ENCODE measurements at places on chromosomes 3 and 15.

DNA sequence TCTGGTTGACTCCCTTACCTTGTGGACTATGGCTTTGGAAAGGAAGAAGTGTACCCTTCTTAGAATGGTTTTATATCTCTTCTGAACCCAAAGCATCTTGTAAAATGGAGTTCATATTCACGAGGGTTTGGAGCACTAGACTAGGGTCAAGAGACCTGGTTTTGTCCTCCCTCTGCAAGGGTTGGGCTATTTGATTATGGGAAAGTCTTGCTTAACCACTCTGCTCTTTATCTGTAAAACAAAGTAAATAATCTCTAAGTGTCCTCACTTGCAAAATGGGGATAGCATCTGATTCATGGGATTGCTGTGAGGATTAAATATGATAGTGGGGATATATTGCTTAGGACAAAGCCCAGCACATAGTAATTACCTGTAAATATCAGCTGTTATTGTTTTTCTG, 17.9 kb upstream of the SLC2A2 start:
- DNase-seq: no peak

- DNase-seq: no peak
These were observed 3.7 kb downstream of the IQSEC1 start for GRCh38 chr3:13069495-13069894.

DNA sequence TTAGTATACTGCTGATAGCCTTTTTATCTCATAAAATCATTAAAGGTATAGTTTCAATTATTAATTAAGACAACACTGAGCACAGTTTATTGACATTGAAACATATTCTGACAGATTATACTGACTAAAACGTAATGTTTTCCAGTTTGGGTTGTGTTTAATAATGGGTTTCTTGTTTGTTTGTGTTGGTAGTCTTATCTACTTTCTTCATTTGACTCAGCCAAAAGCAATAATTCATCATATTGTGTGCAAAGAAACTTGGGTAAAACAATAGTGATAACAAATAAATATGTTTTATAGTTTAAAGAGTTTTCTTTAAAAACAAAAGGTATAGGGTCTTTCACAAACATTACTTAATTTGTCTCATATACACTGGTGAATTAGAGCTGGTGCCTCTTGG, 629.2 kb upstream of the AGTR1 start:
- no peak for DNase-seq

GRCh38 chr3:127120851-127121647, 71.9 kb upstream of the PRR23E start:
- DNase-seq: no peak

DNA sequence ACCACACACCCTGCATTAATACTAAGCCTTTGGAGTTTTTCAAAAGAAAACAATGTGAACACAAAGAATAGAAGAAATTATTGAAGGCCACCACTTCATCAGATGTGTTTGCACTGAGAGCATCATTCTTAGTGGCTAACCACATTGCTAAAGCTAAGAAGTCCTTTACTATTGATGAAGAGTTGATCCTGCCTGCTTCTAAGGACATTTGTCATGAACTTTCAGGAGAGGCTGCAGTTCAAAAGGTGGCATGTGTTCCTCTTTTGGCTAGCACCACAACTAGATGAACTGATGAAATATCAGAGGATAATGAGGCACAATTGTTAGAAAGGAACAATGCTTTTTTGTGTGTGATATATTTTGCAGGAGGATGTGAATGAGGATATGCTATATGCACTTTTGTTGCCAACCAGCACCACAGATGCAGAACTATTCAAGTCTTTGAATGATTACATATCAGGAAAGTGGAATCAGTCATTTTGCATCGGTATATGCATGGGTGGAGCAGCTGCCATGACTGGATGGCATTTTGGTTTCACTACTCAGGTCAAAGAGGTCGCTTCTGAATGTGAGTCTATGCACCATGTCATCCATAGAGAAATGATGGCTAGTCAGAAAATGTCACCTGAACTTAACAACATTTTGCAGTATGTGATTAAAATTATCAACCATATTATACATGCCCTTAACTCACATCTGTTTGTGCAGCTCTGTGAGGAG, 2.5 kb upstream of the EID1 start:
- DNase-seq: no peak

- DNase-seq: no peak
These were observed 27.9 kb upstream of the SLC30A4 start for GRCh38 chr15:45550436-45550835.

DNA sequence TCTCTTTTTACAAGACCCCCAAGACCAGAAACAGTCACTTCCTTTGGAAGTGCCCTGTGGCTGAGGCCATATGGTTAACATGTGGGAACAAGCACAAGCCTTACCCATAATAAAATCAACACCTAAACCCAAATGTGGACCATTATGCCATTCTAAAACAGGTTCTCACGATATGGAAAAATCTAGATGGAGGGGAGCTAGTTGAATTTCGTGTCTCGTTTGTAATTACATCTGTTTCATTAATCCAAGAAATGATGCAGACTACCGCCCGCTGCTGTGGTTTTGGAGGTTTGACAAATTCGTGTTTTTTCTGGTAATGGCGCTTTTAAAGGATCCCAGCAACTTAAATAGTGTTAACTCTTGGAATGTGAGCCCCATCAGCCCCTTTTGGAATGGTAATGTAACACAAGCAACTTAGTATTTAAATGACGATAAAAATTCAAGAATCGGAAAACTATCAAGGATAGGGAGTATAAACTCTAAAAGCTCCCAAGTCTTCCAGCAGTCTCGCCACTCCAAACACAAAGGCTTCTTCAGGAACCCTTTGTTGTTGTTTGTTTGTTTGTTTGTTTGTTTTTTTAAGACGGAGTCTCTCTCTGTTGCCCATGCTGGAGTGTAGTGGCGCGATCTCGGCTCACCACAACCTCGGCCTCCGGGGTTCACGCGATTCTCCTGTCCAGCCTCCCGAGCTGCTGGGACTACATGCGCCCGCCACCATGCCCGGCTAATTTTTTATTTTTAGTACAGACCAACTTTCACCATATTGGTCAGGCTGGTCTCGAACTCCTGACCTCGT, 1.1 kb downstream of the CNBP start:
- DNase-seq: no peak

DNA sequence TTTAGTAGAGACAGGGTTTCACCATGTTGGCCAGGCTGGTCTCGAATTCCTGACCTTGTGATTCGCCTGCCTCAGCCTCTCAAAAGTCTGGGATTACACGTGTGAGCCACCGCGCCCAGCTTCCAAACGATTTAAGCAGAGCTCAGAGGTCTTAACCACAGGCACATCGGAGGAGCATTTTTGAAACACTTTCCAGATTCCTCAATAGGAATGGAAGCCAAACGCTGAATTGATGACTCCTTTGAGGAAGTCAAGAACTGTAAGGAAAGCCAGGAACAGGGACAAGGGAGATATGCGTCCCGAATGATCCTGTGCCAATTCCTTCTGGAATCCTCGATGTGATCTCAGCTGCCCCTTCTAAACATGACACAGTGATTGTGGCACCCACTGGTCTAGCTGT, 40.0 kb downstream of the TRH start:
- DNase-seq: peak; percentile 7

GRCh38 chr3:63228677-63229076, 49.4 kb upstream of the SYNPR start:
- DNase-seq: peak; percentile 17

- no peak for DNase-seq
These were observed 52.3 kb upstream of the UTS2B start for GRCh38 chr3:191382661-191383060.

- no peak for DNase-seq
These were observed 29.7 kb downstream of the MRPS11 start for GRCh38 chr15:88497109-88497765.

DNA sequence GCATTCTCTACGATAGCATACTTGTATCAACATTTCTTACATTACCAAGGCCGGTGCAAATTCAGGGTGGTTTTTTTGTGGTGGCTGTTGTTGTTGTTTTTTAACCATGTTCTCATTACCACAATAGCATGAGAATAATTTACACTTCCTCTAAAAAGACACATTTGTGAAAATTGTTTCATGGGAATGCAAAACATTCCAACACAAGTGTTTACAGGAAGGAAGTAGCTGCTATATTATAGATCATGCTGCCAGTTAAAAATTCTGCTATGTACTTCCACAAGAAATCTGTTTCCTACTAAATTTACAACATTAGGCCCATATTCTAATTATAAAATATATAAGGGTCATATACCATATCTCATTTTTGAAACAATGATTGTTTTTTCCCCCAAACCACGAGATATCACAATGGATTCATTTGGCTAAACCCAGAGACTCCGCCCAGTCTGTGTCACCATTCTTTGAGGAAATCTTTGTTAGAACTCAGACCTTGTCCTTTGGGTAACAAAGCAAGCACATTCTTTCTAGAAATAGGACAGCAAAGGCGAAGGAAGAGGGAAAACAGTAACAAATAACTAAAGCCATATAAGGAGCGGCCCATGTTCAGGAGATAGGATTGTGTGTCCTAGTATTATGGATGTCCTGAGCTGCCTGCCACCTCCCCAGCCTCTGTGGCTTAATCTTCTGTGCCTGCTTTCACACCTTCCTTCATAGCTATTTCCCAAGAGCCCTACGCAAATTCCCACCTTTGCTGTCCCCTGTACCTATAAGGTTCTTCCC, 60.1 kb downstream of the UACA start:
- DNase-seq: no peak

GRCh38 chr3:25558796-25559195, 105.9 kb downstream of the TOP2B start:
- DNase-seq: no peak

DNA sequence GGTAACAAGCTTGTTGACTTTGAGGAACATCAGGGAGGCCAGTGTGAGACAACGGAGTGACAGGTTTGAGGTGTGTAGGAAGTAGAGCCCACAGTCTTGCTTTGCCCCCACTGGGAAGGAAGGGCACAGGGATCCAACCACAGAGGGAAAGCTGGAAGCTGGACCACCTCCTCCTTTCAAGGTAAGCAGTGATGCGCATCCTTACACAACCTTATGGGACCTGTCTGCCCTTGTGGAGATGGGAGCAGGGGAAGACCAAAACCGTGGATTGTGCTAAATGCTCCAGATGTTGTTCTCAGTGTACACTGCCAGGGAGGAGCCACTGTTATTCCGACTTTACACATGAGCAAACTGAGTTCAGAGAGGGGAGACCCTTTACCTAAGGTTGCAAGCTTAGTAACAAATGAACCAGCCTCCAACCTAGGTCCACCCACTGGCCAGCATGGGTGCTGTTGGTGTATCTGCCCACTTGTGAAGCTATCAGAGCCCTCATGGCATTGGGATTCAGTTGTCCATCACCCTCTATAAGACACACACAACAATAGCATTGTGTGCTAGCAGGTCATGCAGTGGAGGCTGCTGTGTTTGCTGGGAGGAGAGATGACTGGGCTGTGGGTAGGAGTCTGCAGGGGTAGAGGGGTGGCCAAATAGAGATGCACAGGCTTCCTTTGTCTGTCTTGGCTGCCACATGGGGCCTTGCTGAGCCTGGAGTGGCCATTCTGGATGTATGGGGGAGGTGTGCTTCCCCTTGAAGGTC, 586 bp upstream of the LSMEM2 start:
- DNase-seq: no peak

DNA sequence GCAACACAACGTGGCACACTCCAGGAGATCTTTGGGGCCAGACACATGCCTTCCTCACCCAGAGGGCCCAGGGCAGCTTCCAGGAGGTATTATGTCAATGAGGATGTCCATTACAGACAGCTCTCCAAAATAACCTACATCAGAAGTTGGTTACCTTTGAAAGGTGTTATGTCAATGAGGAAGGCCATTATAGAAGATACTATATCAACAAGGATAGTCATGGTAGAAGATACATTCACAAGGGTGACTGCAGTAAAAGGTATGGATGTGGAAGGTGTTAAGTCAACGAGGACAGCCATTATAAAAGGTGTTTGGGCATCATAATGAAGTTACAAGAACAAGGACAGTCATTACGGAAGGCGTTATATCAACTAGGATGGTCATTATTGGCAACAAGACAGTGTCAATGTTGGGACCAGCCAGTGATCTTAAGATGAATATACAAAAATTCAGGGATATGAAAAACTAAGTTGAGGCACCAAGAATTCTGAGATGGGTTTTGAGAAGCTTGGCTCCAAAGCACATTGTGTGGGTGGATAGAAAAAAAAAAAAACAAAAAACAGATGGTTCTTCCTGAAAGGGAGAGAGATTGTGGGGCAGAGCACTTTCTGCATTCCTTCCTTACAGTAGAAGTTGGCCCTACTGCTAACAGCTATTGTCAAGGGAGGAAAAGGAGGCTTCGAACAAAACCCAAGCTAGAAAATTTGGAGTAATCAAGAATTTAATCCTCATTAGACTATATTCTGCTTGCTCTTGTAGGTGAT, 11.2 kb downstream of the CDCP1 start:
- DNase-seq: no peak

DNA sequence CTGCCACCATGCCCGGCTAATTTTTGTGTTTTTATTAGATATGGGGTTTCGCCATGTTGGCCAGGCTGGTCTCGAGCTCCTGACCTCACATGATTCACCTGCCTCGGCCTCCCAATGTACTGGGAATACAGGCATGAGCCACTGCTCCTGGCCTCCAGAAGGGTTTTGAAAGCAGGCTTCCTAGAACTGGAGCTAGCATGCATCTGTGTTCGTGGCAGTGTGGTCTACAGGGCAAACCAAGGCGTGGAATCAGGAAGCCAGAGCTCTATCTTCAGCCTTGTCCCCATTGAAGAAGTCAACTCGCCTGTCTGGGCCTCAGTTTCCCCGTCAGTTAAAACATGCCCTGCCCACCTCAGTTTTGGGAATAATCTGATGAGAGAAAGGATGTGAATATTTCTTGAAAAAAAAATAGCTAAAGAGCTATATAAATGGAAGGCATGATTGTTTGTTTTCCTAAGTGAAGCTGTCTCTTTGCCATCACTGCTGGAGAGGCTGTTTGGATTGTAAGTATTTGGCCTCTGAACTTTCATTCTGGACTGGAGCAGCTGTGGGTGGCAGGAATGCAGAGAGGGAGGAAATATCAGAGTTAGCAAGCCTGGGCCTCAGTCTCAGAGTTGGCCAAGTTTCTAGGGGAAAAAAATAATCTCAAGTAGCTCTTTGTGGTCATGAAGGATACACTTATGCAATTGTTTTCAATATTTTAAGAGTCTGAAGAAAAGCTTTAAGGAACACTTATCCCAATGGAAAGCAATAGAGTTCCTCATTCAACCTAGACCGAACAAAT, 36.5 kb upstream of the UACA start:
- peak; percentile 90 for DNase-seq

Measured in GM04504 (cell line).